Kasumi-1 (cell line): ENCODE measurements at places on chromosomes 2 and 18.

- no peak for DNase-seq
Measured at GRCh38 chr2:65628156-65628555, 195.8 kb upstream of the SPRED2 start.

- no peak for DNase-seq
Measured at GRCh38 chr2:233402346-233402745, 48.1 kb downstream of the DGKD start.

- no peak for DNase-seq
Measured at GRCh38 chr2:26941486-26941885, 29.0 kb upstream of the MAPRE3 start.

DNA sequence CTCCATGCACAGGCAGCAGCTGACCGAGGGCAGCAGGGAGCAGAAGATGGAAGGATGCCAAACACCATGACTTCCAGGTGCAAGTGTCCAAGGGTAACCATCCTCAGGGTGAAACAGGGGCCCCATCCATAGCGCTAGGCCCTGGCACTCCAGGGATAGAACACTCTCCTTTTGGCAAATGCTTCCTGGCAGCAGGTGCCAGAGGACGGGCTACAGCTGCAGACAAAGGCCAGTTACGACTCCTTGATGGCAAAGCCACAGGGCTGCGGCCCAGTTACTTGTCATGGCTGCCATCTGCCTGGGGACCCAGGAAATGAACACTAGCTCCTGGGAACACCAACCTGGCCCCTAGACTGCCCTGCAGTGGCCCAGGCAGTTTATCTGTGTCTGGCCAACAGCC lies 178.8 kb downstream of the TMEM163 start:
- DNase-seq: no peak

GRCh38 chr2:75288760-75289159 lies 89.4 kb upstream of the TACR1 start:
- DNase-seq: no peak

- DNase-seq: peak; percentile 81
Measured at GRCh38 chr2:176111309-176111663, 4.2 kb downstream of the HOXD11 start.
